ENCODE measurements at places on chromosomes 13 and 19.

- DNase-seq, result no peak
These were observed 25.5 kb downstream of the NKPD1 start for GRCh38 chr19:45135176-45135885.

DNA sequence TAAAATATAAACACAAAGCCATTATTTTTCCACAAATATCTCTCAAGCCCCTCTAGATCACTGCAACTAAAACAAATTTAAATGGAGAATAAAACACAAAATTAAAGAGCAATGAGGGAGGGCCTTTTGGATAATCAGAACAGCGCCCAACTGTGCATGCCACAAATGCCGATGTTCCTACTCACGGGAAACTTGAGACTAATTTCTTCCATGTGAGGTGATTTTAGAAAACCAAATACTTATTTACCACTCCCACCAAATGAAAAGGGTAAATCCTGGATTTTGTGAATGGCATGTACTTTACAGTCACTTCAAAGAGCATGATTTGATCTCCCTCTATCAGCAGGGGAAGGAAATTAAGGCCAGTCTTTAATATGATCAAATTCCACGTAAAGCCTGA is 74.8 kb downstream of the SLC7A1 start:
- no peak for DNase-seq

DNA sequence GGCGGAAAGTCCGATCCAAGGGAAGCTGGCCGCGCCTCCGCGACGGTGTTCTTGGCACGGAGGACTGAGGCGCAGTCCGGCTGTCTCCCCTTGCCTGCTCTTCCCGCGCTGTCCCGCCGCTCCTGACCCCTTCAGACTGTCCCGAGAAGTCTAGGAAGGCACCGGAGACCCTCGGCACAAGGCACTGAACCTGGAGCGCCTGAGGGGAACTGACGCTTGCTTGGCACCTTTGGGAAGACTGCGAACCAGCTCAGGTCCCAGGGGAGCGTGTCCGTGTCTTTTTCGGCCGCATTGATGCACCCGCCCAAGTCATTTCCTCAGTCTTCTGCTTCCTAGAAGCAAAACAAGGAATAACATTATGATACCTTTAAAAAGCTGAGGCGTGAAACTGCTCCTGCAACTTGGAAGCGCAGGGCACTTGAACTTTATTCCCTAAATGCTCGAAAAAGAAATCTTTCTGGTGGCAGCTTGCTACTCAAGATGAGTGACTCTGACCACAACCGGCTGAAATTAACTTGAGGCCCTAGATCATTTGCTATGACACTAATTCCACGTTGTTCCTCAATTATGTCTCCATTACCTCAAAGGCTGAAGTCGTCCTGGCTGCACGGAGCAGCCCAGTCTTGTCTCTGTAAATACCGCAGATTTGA is 735 bp upstream of the FLT1 start:
- no peak for DNase-seq

DNA sequence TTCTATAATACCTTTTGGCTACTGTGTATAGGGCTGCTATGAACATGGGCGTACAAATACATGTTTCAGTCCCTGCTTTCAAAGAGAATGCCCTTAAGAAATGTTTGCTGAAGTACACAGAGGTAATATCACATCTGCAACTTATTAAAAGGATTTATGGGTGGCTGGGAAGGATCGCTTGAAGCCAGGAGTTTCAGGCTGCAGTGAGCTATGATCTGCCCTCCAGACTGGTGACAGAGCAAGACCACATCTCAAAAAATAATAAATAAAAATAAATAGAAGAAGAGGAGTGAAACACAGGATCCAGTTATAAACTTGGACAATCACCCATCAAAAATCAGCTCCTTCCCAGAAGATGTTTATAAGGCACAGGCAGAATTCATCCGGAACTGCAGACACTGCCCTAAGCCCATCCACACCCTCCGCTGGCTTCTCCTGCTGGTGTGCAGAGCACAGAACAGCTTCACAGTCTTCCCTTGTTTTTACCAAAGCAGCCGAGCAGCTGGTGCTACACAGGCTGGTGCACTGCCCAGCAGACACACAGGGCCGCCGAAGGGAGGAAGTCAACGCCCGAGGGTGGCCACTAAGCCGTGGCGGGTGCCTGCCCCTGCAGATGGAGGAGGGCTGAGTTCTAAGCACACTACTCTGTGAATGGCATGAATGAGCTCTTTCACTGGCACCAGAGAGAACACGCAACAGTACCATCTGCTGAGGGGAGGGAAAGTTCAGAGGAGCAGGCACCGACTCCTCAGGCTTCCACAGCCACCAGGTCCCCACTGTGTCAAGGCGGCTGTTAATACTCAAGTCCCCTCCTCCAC is 44.0 kb downstream of the BRD4 start:
- DNase-seq, result no peak

- DNase-seq, result no peak
These were observed 81.6 kb downstream of the CHST8 start for GRCh38 chr19:33703438-33703750.

- no peak for DNase-seq
These were observed 177.3 kb downstream of the COL4A1 start for GRCh38 chr13:110129539-110130186.

DNA sequence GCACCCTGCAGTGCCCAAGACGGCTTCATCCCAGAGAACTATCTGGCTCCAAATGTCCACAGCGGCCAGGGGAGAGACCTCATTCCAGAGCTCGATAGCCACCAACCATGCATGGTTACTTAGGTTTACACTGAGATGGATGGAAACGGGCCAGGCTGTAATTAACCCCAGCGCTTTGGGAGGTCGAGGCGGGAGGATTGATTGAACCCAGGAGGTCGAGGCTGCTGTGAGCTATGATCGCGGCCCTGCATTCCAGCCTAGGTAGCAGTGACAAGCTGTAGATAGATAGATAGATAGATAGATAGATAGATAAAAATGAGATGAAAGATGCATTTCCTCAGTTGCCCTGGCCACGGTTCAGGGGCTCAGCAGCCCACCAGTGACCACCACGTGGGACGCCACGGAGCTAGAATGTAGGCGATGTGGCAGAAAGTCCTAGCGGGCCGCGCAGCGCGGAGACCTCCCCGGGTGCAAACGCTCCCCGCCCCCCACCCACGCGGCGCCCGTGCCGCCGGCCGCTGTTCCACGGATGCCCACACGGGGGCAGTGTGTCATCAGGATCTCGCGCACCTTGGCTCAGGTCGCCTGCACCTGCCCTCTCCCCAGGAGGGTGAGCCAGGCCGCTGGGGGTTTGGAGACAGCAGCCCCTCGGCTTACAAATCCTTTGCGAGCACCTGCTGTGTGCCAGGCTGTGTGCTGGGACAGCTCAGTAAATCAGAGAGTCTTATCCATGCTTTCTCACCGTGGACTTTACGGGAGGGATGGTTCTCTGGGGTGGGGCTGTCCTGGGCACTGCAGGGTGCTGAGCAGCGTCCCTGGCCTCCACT is 13.5 kb upstream of the TLE5 start:
- peak; percentile 77 for DNase-seq

GRCh38 chr13:111850458-111850857 is 216.5 kb upstream of the SOX1 start:
- DNase-seq, result no peak

DNA sequence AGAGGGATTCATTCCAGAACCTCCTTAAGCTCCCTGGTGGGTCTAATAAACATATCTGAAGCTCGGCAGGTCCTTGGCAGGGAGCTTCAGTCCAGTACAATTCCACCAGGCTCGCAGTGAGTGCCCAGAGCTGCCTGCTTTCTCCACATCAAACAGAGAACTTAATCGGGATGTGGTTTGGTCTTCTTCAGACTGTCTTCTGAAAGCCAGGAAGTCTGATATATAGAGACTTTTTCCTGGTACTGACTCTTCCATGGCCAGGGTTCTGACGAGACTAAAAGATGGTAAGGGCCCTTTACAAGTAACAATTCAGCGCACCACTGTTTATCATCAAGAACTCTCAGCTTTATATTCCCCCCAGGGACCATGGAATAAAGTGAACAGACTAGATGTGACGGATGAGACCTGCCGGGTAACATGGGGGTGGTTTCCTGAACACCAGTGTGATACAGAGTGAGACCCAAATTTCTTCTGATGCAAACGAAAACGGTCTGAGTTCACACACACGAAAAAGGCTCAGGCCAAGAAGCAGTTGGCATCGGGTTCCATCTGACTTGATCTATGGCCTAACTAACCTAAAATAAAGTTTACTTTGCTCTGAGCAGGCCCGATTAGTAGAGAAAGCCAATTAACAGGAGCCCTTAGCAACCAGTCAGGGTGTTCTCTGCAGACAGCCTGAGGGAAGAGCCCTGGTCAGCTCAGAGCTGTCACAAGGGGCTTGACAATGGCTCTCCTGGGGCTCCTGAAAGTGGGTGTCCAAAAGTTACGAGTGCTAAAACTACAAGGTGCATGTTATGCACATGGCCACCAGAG is 29.0 kb downstream of the RANBP3 start:
- DNase-seq, result no peak

DNA sequence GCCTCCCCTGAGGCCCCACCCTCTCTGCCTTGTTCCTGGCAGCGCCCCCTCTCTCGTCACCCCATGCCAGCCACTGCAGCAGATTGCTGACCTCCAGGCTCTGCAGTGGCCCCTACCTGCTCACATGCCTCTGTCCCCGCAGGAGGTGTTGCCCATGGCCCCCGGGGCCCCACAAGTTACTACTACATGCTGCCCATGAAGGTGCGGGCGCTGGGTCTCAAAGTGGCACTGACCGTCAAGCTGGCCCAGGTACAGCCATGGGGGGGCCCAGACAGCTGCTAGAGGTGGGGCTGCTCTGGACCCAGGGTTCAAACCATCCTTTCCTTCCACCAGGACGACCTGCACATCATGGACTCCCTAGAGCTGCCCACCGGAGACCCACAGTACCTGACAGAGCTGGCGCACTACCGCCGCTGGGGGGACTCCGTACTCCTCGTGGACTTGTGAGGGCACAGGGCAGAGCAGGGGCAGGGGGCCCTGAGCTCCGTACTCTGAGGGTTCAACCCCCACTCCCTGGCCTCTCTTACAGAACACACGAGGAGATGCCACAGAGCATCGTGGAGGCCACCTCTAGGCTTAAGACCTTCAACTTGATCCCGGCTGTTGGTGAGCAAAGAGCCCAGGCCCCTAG is 6.2 kb downstream of the MRPL4 start:
- no peak for DNase-seq

- DNase-seq, result no peak
These were observed 131.5 kb upstream of the SPACA7 start for GRCh38 chr13:112244495-112245177.

DNA sequence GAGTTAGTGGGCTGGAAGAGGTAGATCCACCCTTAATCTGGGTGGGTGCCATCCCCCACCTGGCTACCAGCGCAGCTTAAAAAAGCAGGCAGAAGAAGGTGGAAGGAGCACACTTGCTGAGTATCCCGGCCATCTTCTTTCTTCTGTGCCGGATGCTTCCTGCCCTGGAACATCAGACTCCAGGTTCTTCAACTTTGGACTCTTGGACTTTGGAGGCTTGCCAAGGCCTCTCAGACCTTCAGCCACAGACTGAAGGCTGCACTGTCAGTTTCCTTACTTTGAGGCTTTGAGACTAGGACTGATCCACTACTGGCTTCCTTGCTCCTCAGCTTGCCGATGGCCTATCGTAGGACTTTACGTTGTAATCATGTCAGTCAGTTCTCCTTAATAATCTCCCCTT is 127.6 kb upstream of the GPC6 start:
- DNase-seq, result no peak

- no peak for DNase-seq
These were observed 1560.7 kb downstream of the UQCRFS1 start for GRCh38 chr19:27652281-27652680.

- DNase-seq, result no peak
These were observed 3.9 kb downstream of the CD209 start for GRCh38 chr19:7743425-7743841.

GRCh38 chr19:2503521-2504109 is 27.7 kb downstream of the GADD45B start:
- no peak for DNase-seq

DNA sequence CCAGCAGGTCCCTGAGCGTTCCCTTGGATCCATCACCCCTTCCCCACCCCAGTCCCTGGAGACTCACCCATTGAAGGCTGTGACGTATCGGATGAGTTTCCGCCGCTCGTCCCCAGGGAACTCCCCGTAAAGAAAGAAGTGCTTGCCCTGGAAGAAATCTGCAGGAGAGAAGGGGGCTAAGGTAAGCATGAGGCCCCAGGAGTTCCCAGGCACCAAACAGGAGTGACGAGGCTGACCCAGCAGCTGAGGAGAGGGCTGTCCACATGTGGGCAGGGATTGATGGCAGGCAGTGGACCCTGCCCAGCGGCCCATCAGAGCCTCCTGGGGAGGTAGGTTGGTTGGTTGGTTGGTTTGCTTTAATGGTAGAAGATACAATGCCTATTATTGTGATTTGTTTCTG is 11.1 kb downstream of the ZNF575 start:
- no peak for DNase-seq

- DNase-seq, result no peak
These were observed 57.2 kb upstream of the KLF12 start for GRCh38 chr13:74191410-74191809.

GRCh38 chr13:35472323-35472881 is 4.1 kb downstream of the MAB21L1 start:
- DNase-seq, result no peak

GRCh38 chr13:22915442-22916082 is 265.2 kb upstream of the SGCG start:
- DNase-seq, result no peak

GRCh38 chr19:18644196-18645034 is 7.6 kb downstream of the KLHL26 start:
- DNase-seq, result no peak

GRCh38 chr13:47081246-47081645 is 184.4 kb upstream of the HTR2A start:
- DNase-seq, result no peak

- DNase-seq, result no peak
These were observed 884 bp upstream of the CBY2 start for GRCh38 chr13:45700971-45701900.

GRCh38 chr13:112325920-112326645 is 50.1 kb upstream of the SPACA7 start:
- DNase-seq, result no peak

- DNase-seq, result no peak
These were observed 829.8 kb upstream of the SLC10A2 start for GRCh38 chr13:103895835-103896531.

DNA sequence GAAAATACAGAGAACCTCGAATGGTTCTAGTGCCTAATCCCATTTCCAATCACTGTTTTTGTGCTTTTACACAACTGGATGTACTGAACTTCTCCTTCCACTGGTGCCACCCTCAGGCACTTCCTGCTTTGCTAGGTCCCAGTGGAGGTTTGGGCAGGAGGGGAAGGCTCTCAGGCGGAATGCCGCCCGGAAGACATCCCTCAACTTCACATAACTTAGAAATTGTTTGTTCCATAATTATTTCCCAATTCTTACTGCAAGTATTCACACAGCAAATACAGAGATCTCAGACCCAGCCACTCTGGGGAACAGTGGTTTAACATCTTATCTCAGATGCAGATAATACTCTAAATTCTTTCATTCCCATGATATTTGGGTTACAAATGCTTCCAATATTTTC is 195.7 kb upstream of the IPO5 start:
- DNase-seq, result no peak

DNA sequence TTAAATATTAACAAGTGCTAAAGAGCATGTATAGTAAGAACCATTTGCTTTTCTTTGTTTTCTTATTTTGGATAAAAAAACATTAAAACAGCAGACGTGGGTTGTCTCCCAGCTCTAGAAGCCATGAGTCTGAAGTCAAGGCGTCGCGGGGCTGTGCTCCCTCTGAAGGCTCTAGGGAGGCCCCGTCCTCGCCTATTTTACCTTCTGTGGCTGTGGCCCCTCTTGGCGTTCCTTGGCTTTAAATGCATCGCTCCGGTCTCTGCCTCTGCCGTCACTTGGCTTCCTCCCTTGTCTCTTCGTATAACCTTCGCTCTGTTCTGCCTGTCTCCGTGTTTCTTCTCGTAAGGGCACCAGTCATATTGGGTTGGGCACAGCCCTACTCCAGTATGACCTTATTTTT is 75.3 kb downstream of the ING1 start:
- no peak for DNase-seq
